ENCODE measurements at places on chromosomes 12 and 14.

- DNase-seq, result no peak
Observed at GRCh38 chr14:92005019-92005418, 34.8 kb downstream of the TRIP11 start.

GRCh38 chr12:54337280-54337842 is 12.4 kb downstream of the COPZ1 start:
- DNase-seq, result no peak

DNA sequence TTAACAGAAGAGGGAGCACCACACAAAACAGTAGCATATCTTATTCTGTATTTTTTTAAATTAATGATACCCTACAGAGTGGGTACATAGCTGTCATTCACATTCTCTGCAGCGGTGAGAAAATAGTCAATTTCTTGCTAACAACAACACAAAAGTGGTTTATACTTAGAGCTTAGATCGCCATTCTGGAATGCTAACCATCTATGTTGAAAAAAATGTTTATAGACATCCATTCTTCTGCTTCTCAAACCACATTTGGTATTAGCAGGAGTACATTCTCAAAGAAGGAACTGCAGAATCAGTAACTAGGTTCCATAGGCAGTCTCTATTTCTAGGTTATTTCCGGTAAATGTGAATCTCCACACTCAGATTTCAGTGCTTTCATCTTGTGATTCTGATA is 185.9 kb downstream of the PPFIA2 start:
- no peak for DNase-seq

- DNase-seq, result peak; percentile 21
Observed at GRCh38 chr12:72723732-72724131, 451.6 kb downstream of the TRHDE start.

DNA sequence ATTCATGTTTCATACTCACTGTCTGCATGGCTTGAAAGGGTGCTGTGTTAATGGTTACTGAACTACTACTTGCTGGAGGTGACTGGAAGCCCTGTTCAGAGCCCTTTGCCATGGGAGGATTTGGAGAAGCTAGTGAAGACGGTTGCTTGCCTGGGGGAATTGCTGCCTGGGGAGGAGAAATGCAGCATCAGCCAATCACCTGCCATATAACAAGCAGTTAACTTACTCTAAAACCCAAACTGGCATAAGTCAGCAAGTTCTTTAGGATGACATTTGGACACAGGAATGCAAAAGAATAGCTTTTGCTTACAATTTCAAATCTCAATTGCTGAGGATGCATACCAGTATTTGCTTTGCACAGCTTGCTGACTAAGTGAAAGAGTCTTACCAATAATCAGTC is 23.4 kb upstream of the IPO8 start:
- peak; percentile 79 for DNase-seq

- no peak for DNase-seq
Observed at GRCh38 chr12:49279706-49280159, 14.9 kb downstream of the TUBA1C start.

- no peak for DNase-seq
Observed at GRCh38 chr14:70011708-70012107, 132.5 kb downstream of the SMOC1 start.

- no peak for DNase-seq
Observed at GRCh38 chr14:41668356-41668755, 61.7 kb downstream of the LRFN5 start.

- no peak for DNase-seq
Observed at GRCh38 chr12:28050606-28051005, 78.1 kb upstream of the PTHLH start.

DNA sequence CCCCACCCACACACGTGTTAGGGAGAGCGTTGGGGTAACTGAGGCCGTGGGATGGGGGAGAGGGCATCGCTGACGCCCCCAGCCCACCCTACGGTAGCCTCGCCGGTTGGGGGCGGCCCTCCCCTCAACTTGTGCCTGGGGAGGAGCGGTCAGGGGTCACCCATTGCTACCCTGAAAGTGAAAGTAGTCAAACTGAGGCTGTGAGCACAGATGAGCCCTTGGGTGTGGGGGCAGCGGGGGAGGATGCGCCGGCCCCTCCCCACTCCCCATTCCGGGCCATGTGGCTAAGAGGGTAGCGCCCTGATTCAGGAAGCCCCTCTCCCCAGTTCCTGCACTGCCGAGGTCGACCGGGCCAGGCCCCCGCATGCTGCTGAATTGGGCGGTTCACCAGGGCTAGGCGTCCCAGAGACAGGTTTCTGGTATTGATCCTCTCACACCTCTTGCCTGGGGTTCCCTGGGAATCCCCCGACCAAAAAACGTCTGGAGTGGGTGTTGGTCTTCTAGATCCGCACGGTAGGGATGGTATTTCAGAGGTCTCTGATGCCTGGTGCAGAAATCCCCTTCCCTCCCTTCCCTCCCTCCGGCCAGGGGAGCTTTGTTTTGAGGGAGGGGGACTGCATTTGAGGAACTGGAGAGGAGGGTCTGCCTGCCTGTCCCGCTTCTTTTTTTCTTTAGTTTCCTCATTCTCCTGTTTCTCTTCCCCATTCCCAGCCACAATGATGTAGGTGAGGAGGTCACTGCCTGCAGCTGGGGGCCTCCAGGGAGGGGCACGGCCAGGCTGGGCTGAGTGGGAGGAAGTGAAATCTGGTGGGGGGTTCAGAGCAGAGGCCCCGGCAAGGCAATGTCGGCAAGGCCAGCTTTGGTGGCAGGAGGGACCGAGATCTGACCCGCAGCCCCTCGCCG is 1.0 kb downstream of the SH2B3 start:
- no peak for DNase-seq

DNA sequence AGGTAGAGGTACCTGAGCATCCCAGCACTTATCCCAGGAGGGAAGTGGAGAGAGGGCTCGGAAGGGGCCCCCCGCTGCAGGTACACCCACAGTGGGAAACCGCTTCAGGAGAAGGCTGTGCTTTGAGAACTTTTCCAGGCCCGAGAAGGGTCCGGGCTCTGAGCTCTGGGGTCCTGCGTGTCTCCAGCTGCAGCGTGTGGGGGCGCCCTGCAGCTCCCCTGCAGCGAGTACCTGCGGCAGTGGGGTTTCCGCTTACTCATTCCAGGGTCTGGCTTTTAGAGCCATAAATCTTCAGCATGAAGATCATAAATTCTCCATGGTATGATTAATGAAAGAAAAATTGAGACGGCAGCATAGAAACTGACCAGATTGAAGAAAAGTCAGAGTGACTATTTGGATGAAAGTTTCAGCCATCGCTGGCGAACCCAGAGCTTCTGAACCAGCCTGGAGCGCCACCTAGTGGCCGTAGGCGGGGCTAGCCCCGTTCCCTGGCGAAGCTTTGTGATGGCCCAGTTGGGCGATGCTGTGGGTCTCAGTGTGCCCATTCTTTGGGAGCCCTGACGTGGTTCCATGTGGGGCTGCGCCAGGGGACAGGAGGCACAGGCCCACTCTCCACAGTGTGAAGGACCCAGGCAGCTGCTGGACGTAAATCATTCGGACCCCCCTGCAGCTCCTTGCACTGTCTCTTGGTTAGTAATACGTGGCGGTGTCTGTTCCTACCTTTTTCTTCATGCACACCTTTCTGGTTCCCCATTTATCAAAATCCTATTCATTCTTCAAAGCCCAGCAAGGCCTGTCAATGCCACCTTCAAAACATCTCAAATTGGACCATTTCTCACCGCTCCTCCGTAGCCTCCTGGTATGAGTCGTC is 198.2 kb downstream of the TSPAN9 start:
- no peak for DNase-seq

GRCh38 chr14:72810201-72810600 is 83.7 kb downstream of the DPF3 start:
- no peak for DNase-seq

- DNase-seq, result no peak
Observed at GRCh38 chr14:101333335-101334280, 227.7 kb upstream of the DIO3 start.

- no peak for DNase-seq
Observed at GRCh38 chr12:56375598-56376434, 13.2 kb upstream of the APOF start.

- no peak for DNase-seq
Observed at GRCh38 chr12:128871516-128871892, 18.2 kb downstream of the GLT1D1 start.

- DNase-seq, result peak; percentile 93
Observed at GRCh38 chr12:4030929-4031702, 157.9 kb upstream of the PARP11 start.

- DNase-seq, result no peak
Observed at GRCh38 chr12:26938701-26939062, 412 bp downstream of the FGFR1OP2 start.

DNA sequence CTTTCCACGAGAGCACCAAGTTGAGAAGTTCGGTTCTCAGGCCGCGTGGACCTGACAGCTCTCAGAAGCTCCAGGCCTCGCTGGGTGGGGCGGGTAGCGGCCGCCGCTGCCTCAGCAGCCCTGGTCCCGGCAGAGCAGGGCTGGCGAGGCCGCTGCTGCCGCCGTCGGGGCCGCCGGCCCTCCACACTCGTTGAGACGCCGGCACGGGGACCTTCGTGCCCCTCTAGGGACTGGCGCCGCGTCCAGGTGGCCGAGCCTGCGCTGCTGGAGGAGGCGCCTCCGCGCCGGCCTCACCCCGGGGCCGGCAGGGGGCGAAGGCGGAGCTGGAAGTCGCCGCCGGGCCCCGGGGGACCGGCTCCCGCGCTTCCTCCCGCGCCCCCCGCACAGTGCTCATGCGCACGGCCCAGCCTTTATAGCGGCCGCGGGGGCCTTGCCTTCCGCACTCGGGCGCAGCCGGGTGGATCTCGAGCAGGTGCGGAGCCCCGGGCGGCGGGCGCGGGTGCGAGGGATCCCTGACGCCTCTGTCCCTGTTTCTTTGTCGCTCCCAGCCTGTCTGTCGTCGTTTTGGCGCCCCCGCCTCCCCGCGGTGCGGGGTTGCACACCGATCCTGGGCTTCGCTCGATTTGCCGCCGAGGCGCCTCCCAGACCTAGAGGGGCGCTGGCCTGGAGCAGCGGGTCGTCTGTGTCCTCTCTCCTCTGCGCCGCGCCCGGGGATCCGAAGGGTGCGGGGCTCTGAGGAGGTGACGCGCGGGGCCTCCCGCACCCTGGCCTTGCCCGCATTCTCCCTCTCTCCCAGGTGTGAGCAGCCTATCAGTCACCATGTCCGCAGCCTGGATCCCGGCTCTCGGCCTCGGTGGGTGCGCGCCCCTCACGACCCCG is at the start of gene COCH:
TSS of gene COCH (plus strand) at position 440 of the 879 bp plus-strand sequence. CDS start at position 820, 380 bp downstream.
- DNase-seq, result no peak

- no peak for DNase-seq
Observed at GRCh38 chr12:54421175-54421878, 2.3 kb upstream of the ITGA5 start.

DNA sequence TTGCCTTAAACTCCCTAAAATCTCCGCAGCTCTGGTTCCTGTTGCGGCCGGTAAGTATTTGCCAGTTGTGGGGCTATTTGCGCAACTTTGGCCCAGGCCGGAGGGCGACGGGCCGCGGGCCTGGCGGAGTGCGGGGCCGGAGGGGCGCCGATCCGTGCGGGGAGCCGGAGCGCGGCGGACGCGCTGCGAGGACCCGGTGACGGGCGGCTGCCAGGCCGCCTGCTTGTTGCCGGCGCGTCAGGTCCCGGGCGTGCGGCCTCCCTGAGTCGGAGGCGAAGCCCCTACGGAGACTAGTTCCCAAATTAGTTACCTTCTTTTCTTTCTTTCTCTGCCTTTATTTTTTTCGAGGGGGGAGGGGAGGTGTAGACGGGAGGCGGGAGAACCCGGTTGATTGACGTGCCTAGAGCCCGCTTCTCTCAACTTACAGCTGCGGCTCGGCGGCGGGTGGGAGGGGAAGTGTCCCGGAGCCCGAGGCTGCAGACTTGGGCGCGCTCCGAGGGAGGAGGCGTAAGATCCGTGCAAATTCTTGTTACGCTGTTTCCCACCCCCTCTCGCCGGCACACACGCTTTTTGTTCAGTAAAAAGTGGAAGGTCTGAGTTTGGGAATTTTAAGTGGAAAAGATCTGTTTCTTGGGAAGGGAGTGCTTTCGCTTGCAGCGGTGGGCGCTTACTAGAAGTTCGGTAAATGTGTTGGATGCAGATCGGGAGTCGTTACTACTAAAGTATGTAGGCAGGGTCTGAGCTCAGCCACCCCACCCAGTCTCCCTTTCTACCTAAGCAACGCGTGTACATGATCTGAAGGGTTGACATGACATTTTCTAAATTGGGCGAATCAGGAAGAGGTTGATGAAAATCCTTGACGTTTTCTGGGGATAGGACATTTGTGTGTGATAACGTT is 576 bp downstream of the ZBTB1 start:
- DNase-seq, result no peak

GRCh38 chr12:131929581-131930456 is 743 bp downstream of the PUS1 start:
- no peak for DNase-seq

DNA sequence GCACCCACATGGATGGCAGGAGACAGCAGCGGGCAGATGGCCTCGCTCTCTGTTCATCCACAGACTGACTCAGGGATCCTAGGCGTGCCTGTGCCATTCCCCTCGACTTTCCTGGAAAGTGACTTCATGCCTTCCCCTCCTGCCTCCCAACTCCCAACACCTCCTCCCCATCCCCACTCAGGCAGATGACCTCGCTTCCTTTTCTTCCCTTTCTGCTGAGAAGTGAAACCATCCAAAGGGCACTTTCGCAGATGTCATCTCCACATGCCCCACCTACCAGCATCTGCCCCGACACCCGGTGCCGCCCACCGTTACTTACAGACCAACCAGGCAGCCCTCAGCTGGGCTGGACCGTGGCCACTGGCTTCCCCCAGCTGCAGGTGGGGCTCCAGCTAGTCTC is 29.6 kb downstream of the BEGAIN start:
- no peak for DNase-seq

DNA sequence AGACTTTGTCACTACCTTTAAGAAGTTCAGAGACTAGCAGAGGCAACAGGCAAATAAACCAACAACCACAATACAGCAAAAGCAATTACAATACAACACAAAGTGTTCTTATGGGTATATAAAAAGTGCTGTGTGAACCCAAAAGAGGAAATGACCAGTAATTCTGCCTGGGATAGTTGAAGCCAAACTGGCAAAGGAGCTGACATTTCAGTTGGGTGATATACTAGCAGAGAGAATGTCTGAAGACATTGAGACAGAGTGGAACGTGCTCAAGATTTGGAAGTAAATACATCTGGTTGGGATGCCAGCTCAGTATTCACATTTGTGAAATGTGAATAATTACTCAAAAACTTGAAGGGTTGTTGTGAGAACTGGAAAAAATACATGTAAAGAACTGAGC is 80.6 kb upstream of the GTF2A1 start:
- no peak for DNase-seq
